ENCODE measurements at places on chromosomes 3 and 15.

DNA sequence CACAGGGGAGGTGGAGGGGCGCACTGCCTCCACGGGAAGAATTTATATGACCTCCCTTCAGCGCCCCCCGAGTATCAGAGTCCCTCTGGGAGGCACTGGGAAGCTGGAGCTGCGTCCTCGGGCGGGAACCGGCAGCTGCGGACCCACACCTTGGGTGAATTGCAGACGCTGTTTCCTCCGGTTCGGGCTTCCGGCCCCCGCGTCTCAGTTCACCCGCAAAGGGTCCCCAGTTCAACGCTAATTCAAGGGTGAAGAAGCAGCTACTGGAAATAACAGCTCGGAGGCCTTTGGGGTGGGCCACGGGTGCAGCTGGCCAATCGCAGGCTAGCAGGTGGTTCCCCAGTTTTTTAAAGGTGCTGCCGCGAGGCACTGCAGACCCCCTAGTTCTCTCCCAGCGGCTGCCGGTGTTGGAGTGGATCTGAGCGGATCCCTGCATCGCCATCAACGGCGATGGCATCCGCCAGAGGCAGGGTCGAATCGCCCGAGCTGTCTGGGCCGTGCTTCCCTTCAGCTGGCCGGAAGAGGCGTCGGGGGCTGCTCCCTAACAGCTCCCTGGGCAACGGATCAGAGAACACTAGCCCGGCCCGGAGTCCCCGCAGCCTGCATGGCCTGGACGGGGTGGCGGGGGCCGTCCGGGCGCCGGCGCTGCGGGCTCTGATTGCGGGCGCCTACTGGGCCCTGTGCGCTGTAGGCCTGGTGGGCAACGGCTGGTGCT is 19.4 kb upstream of the ADAMTS7 start:
- no peak for DNase-seq

DNA sequence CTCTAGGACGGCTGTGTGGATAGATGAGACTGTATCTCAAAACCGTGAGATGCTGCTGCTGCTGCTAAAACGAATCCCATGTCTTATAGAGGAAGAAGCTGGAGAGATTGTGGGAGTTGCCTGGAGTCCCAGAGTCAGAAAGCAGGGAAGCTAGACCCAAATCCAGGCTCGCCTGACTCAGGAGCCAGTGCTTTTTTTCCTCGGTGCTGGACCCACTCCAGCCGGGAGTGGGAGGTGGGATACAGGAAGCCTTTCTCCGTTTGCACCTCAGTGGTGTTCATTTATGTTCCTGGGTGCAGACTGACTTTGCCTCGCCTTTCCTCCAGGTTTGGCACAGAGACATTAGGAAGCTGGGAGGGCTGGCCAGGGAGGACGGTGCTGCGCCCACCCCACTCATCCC is 150.9 kb upstream of the LINGO1 start:
- no peak for DNase-seq

DNA sequence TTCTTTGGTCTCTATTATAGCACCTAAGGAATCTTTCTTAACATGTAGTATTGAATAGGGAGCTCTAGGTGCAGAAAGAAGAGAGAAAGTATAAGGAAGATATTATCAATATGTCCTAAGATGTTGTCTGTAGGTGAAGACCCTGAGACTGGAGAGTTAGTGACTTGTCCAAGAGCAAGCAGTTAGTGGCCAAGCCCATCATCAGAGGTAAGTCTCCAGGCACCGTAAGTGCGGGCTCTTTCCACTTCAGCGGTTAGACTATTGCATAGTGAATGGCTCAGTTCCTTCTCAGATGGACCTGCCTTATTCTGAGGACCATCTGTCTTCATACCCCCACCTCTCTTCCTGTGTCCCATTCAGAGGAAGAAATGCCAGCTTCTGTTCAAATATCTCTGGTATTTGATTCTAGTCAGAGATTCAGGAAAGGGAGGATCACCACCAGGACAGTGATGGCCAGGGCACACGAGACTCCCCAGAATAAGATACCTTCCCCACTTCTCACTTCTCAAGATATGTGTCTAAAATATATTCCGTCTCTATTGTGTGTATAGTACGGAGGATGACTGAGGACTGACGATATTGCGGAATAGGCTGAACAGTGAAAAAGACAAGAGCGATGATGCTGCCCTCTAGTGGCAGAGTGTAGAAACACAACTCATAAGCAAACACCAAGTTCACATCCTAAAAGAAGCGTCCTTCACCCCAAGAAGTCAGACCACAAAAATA is 19.1 kb upstream of the ADGRG7 start:
- DNase-seq, result no peak

DNA sequence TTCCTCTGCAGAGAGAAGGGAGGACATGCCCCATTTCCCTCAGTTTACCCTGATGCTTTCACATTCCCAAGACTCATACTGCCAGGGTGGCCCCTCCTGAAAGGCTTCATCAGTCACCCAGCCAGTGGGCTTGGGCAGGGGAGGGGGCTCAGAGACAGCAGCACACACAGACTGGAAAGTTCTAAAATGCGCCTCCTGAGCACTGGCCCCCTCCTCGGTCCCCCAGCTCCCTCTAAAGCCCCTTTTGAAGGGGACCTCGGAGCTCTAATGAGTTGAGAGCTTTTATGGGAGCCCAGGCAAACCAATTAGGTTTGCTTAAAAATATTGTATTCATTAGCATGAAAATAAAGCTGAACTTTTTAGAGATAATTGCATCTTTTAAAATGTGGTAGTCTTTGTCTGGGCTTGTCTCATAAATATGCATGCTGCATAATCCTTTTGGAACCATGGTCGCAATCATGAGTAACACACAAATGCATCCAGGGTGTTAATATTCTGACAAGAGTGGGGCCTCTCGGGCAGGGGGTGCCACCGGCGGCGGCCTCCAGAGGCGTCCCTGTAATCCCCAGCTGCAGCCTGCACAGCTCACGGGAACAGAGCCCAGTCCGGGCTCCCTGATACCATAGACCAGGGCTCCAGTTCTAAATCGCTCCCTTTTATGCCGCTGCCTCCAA is 78.5 kb downstream of the RPLP1 start:
- no peak for DNase-seq

DNA sequence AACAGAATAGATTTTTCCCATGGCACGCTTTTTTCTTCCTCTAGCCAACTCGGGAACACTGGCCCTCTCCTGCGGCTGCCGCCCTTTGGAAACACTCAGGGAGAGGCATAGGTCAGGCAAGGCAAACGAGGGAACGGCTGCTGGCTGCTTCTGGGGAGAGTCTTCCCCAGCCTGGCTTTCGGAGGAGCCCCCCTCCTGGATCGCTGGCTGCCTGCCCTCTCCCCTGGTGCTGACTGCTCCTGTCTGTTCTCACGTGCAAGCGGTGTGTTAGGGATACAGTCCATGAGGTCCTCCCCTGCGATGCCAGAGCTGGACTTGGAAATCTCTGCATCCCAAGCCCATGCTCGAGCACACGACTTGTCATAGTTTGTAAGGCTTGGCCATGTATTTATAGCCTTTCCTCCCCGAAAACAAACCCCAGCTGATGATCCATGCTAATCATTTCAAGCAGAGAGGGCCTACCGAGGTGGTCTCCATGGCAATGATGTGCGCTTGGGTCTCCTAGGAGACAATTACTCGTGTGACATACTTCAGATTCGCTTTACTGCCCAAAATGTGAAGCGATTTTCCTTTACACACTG is 315.6 kb upstream of the ATP10A start:
- DNase-seq, result no peak

- no peak for DNase-seq
These were observed 145.7 kb upstream of the PLAAT1 start for GRCh38 chr3:193095366-193095765.

DNA sequence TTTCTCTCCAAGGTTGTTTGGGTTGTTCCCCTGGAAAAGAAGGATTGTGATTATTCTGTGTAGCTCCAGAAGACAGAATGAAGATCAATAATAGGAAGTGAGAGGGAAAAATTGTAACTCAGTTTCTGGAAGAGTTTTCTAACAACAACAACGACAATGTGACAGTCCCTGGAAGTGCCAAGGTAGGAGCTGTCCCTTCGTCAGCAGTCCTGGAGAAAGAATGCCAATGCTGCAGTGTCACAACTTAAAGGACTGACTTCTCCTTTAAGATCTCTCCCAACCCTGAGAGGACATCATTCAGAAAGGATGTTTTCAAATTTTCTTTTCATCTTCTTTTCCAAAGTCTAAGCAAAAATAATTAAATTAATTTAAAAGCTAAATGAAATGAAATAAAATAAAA is 136.4 kb upstream of the GAP43 start:
- DNase-seq, result no peak

GRCh38 chr3:9253327-9253726 is 3.9 kb upstream of the SRGAP3 start:
- DNase-seq, result no peak

DNA sequence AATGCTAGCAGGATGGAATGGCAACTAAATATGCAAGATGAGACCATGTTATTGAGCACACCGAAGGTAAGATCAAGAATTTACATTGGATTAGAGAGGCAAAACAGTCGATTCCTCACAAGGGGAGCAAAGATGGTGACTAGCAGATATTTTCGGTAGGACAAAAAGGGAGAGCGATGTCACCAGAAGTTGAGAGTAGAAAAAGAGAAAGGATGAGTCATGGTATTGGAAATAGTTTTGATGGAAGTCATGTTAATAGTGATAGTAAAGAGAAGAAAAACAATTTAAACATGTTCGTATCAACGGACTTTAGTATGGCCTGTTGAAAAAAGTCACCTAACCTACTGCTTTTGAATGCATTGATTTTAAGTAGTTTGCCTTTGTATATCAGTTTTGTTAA is 55.0 kb downstream of the UBE2E2 start:
- no peak for DNase-seq

- no peak for DNase-seq
These were observed 367.4 kb downstream of the IL20RB start for GRCh38 chr3:137325170-137325569.

DNA sequence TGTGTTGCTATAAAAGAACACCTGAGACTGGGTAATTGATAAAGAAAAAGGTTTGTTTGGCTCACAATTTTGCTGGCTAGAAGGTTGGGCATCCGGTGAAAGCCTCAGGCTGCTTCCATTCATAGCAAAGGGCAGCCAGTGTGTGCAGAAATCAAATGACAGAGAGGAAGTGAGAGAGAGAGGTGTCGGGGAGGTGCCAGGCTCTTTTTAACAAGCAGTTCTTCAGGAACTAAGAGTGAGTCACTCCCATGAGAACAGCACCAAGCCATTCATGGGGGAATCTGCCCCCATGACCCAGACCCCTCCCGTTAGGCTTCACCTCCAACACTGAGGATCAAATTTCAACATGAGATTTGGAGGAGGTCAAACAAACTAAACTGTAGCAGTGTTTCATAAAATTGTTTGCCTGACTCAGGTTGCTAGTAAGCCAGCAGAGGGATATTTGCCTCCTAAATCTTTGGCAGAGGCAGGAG is 4.5 kb upstream of the PARP15 start:
- no peak for DNase-seq

DNA sequence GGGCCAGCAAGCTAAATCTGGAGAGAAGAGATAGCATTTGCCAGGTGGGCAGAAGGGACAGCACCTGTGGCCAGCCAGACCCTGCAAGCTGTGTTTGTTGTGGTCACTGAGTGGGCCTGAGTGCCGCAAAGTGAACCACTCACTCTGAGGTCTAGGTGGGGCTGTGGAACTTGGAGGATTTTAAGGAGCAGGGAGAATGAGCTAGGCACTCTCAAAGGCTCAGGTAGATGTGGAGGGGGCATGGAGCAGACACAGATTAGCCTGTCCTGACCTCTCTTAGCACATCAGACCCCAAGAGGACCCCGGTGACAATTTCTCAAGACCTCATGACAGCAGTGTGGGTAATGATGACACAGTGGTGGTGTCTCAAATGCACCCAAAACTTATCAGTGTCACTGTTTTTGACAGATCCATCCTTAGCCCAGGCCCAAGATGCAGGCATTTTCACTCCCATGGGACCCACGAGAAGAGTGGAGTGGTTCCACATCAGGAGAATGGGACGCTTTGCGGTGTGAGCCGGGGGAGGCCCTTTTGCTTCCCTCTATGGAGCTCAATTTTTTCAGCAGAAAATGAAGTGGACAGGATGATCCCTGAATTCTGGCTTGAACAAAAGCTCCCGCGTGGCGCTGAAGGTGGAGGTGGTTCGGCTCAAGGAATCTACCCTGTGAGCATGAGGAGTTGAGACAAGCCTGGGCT is 43.8 kb upstream of the TLE3 start:
- no peak for DNase-seq

DNA sequence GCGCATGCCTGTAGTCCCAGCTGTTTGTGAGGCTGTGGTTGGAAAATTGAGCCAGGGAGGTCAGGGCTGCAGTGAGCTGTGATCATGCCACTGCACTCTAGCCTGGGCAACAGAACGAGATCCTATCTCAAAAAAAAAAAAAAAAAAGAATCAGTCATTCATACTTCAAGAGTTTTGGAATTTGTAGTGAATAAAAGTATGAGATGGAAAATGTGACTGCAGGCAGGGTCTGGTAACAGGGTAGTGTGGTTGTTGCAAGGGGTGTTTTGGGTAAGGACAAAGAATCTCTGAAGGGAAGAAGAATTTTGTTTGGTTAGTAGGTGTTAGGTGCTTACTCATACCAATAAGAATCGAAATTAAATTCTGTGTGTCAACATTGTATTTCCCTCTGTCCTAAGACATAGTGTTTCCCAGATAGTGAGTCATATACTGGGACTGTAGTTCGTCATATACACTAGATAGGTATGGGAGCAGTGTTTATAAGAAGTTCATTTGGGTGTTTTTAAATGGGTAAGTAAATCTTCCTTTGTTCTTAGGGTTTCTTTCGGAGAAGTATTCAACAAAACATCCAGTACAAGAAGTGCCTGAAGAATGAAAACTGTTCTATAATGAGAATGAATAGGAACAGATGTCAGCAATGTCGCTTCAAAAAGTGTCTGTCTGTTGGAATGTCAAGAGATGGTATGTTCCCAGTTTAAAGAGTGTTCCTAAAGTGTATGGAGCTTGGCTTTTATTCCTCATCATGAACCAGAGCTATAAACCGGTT is 14.2 kb downstream of the NR1D2 start:
- DNase-seq, result no peak

DNA sequence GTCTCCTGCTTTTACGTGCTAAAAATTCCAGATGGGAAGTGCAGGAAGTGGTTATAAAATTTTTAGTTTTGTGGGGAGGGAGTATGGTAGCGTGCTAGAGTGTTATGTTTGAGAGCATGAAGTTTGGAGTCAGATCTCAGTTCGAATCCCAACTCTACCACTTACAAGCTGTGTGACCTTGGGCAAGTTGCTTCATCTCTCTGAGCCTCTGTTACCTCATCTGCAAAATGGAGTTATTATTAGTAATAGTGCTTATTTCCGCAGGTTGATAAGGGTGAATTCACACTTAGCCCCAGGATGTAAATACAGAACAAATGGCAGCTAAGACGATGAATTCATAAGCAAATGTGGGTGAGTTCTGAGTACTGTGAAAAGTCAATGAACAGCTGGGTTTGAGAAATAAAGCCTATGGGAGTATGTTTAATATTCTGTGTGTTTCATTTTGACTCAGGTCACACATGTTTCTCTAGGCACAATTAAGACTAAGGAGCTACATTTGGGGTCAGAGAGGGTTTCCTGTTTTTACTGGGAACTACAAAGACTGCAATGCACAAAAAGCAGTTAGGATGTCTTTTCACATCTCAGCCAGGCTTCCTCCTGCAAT is 73.1 kb upstream of the FEZF2 start:
- DNase-seq, result no peak

DNA sequence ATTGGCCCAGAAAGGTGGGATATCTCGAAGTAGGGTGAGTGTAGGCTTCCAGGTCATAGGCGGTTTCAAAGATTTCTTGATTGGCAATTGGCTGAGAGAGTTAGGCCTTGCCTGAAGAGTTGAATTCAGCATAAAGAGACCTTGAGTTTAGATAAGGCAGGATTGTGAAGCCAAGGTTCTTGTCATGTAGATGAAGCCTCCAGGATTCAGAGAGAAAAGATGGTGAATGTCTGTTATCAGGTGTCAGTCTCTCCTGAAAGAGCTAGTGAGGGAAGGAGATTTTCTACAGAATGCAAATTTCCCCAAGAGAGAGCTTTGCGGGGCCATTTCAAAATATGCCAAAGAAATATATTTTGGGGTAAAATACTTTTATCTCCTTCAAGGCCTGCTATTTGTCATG is 217.0 kb upstream of the TLE3 start:
- no peak for DNase-seq
